ENCODE measurements at places on chromosomes 6 and 20.
A peak's percentile ranks its signal among the peaks of the same experiment; 100 is the strongest.

DNA sequence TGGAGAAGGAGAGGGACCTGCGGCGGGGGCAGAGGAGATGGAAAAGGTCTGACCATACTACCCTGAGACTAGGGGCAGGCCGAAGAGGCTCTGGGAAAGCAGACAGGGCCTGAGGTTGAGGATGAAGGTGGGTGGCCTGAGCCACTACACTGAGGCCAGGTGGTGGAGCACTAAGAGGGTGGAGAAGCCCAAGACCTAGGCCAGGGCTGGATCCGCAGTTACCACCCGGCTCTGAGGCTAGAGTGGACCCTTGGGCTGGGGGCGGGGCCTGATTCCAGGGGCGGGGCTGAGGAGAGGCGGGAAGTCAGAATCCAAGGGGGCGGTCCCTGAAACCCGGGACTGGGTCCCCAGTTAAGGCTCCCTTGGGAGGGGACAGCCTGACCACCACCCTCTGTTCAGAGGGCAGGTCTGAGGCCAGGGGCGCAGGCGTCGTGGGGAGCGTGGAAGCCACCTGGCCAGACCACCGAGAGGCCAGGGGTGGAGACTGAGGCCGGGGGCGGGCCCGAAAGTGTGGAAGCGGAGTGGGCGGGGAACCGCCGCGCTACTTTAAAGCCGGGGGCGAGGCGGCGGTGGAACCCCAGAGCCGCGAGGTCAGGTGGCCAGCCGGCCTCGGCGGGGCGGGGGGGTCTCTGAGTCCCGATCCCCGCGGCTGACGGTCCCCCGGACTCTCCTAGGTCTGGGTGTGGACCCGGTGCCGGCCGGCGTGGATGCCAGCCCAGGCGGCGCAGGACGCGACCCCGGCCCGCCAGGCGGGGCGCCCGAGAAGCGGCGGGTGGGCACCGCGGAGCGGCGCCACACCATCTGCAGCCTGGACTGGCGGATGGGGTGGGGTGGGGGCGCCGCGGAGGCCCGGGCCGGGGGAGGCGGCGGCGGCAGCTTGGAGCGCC is 8.3 kb downstream of the CCM2L start:
- peak; percentile 64 for DNase-seq

GRCh38 chr6:135906542-135906941 is 55.0 kb downstream of the PDE7B start:
- no peak for DNase-seq

- DNase-seq, result no peak
Observed at GRCh38 chr20:11546939-11547338, 370.8 kb upstream of the BTBD3 start.

GRCh38 chr6:87181903-87182302 is 26.5 kb downstream of the ZNF292 start:
- no peak for DNase-seq

DNA sequence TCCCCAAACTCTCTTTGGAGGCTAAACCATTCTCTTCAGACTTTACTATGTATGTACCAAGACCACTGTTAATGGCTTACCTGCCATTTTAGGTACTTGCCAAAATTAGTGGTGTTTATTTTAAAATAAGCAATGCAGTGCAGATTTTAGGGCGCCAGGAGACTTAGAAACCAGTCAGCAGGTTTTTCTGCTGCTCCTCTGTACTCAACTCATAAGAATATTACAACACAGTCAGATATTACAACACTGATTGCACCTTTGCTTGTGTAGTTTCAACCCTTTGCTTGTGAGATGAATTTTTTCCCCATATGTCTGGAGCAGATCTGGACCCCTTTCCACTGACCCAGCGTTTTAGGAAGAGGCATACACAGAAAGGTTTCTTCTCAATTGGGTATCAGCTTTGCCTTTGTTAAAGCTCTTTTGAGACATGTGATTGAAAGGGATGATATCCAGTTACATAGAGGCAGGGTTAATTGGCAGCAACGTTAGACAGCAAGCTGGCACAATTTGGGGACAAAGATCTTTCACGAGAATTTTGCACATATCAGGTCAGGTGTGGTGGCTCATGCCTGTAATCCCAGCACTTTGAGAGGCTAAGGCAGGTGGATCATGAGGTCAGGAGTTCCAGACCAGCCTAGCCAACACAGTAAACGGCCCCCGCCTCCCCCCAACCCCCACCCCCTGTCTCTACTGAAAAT is 6.2 kb downstream of the TTPAL start:
- DNase-seq, result no peak

- DNase-seq, result no peak
Observed at GRCh38 chr6:115666997-115667396, 393.7 kb downstream of the FRK start.

GRCh38 chr6:129490521-129491255 is 219.3 kb downstream of the ARHGAP18 start:
- peak; percentile 25 for DNase-seq
